ENCODE measurements at places on chromosomes 5 and 9.

- DNase-seq = no peak
Observed at GRCh38 chr5:125257057-125257972, 510.9 kb upstream of the ZNF608 start.

- no peak for DNase-seq
Observed at GRCh38 chr5:109855056-109855455, 165.3 kb downstream of the MAN2A1 start.

DNA sequence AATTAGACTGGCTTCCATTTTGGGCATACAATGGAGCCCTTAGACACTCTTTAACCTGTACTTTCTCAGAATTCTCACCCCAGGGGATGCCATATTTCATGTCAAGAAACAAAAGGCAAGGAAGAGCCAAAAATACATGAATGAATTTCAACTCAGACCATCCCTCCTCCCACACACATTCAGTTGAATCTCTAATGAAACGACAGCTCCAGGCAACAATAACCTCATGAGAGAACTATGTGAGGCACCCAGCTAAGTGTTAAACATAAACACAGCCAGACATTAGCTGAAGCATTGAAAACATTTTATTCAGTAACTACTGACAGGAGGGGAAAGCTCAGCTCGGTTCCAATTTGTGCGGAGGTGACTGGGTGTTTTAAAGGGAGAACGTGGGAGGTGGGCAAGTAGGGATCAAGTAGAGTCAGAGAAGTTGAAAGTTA lies 1359.1 kb upstream of the CDH9 start:
- DNase-seq = no peak

DNA sequence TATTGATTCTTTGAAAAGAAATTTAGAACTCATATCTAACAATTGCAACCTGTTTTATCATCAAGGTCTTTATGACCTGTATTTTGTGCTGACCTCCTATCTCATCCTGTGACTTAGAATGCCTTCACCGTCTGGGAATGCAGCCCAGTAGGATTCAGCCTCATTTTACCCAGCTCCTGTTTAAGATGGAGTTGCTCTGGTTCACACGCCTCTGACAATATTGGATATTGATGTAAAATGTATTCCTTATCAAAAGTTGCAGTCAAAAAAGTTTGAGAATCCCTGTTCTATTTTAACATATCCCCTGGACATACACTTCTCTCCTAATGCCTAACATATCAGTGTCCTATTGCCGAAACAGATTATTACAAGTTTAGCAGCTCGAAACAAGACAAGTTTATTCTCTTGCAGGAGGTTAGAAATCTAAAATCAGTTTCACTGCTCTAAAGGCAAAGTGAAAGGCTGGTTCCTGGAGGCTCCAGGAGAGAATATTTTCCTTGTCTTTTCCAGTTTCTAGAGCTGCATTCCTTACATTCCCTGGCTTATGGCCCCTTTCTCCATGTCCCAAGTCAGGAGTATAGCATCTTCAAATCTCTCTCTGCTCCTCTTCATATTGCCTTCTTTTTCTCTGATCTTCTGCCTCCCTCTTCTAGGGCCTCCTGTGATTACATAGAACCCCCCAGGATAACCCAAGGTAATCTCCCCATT lies 31.5 kb upstream of the LVRN start:
- DNase-seq = no peak

DNA sequence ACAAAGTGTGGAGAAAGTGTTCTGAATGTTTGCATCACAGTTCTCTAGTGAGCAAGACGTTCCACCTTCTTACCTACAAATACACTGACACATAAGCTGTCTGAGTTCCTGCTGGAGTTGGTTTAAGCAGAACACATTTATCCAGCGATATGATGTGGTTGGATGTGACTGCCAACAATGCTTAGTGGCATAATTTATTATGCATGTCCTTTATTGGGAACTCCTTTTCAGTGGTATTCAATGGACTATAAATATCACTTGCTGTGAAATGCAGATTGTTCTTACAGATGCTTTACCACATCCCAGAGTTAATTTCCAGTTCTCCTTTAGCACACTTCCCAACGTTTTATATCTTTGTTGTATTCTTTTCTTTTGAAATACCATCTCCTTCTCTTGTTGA lies 222.2 kb downstream of the LURAP1L start:
- DNase-seq = no peak

DNA sequence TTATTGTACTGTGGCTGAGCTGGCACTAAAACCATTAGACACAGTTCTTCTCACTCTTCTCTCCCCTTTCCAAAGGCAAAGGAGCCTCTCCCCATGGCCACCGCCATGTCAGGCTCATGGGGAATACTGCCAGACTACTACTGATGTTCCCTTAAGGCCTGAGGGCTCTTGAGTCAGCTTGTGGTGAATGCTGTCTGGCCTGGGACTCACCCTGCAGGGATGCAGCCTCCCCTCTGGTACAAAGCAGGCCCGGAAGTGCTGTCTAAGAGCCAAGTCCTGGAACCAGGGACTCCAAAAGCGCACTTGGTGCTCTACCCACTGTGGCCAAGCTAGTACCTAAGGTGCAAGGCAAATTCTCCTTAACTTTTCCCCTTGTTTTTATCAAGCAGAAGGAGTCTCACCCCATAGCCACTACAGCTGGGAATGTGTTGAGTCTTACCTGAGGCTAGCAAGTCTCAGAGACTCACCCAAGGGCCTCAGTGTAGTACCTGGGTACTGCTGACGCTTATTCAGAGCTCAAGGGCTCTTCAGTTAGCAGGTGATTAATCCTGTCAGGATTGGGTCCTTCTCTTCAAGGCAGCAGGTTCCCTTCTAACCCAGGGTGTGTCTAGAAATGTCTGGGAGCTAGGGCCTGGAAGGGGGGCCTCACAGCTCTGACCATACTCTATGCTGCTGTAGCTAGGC lies 33.2 kb upstream of the C5orf46 start:
- DNase-seq = no peak

DNA sequence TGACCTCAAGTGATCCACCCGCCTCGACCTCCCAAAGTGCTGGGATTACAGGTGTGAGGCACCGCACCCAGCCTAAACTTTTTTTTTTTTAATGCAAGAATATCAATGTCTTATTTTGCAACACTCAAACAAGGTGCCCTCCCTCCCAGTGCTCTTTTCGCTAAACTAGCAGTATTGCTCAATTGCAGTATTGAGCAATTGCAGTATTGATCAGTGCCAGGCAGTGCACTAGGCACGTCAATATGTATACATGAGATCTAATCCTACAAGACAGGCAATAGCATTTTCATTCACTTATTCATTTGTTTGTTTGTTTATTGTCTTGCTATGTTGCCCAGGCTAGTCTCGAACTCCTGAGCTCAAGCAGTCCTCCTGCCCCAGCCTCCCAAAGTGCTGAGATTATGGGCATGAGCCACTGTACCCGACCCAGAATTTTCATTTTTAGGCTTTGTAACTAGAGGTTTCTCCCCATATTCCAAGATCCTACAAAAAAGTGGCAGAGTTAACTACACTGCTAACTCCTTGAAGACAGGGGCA lies 94.5 kb downstream of the TTLL11 start:
- DNase-seq = no peak

DNA sequence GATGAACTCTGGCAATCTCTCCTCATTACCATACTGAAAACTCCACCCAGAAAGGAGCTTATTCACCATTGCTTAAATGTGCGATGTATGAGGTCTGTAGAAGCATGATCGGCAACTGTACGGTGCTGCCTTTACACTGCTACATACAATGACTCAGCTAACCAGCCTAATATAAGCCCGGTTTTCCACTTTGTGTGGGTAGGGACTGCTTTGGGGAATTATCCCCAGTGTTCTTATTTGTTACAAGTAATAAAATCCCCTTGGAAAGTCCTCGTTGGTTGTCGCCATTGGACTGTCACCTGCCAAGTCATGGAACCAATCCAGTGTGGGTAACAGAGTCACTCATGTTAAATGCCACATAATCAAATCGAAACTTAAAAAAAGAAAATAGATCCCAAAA lies 23.5 kb upstream of the TENT2 start:
- DNase-seq = no peak

DNA sequence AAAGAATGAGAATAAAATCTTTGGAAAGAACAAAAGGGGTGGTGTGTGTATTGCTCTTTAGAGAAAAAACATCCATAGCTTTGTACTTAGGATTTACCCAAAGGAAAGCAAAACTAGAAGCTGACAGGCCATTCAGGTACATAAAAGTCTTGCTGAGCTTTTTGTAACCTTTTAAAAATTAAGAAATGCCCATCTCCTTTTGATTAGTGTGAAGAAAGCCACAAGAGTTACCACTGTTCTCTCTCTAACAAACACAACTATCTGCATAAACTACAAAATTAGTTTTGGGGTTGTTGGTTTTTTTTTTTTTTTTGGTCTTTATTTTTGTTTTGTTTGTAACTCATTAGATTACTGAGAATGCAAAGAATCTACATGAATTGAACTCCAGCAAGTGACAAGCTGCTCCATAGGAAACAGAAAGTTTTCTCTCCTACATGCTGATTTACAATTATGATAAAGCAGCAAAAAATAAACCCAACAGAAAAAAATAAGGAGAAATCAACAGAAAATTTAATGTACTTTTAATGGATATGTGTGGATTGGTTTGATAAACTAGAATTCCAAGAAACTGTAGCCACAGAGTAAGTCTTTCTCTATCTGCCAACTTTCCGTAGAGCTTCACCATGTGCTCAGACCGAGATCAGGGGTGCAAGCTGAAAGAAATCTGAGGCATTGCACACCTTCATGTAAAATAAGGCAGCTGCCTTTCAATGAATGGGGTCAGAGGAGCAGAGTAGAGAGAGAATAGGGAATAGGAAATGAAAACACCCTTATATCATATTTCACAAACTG lies 12.3 kb downstream of the BAAT start:
- DNase-seq = no peak

- no peak for DNase-seq
Observed at GRCh38 chr5:177459819-177460628, 13.4 kb downstream of the DBN1 start.

DNA sequence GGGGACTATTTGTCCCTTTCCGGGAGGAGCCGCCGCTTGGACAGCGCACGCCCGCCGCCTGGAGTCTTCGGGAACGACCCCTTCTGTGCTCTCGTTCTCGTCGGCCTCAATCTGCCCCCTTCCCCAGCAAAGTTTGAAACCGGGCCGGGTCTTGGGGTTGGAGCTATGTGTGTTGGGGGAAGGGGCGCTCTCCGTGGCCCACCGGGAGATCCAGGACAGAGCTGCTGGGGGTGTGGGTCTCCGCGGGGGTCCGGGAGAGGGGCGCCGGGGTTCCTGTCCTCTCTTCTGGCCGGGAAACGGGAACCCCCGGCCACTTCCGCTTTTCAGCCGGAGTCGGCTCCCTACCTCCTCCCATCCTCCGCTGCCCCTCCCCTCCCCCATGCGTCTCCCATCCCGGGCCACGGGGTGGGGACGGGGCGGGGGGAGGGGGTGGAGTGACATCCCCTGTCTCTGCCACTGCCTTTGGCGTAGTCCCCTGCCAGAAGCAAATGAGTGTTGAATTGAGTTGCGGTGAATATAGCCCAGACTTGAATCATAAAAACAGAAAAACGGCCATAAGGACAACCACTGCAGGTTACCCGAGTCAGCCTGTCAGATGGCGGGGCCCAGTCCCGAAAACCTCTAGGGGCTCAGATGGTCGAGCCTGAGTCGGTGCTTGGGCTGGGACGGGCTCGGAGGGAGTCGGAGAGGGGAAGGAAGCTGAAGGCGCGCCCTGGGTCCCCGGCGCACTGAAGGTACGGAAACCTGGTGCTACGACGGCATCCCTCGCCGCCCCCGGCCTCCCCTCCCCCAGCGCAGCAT lies 1.1 kb downstream of the CPLX2 start:
- DNase-seq = peak; percentile 39

DNA sequence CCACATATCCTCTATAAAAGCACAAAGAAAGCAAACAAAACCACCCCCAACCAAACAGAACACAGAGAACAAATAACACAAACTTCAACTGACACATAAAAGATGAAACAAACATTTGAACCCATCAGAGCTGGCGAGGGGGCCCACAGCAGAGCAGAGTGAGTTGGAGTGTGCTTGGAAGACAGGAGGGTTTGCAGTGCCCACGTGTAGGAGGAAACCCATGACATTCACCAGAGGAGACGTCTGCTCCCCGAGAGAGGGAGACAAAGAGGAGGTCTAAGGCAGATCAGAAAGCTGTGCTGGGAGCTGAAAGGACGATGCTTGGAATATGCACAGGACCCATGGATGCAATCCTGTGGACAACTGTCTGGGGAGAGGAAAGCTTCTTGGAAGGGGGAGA lies 27.0 kb downstream of the MRPL36 start:
- peak; percentile 19 for DNase-seq

DNA sequence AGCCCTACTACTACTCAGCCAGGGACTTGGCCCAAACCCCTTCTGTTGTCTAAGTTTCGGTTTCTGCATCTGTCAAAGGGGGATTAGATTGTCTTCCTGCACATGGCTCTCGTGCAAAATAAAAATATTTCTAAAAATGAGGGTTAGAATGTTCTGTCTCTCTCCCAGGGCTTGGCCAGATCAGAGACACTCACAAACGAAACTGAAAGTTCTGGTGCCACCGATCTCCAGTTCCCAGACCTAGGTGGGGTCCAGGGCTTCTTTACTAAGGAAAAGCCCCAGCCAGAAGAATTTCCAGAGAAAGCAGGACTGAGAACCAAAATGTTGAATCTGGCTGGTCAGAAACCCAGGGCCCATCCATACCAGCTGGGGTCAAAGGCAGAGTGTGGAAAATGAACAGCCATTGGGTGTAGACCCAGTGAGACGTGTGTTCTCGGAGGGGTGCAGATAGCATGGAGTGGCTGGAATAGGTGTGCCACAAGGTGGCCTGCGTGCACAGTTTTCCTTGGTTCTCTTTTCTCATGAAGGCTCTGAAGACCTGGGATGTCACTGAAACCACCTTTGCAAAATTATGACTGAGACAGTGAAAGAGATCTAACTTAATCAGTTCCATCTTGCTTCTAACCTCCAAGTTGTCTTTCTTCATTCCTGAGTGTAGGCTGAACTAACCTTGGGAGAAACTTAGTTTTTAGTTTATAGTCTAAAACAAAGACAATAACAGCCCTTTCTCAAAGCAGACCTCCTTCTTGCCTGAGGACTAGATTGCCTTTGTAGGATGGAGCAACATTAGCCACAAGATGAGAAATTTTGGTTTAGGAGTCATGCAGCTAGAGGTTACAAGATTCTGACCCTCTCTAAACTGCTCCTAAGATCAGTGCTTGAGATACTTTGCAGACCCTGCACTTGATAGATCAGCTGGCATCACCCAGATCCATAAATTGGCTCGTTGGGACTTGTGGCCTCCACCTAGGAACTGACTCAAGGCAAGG lies 2.3 kb upstream of the SLC23A1 start:
- no peak for DNase-seq

DNA sequence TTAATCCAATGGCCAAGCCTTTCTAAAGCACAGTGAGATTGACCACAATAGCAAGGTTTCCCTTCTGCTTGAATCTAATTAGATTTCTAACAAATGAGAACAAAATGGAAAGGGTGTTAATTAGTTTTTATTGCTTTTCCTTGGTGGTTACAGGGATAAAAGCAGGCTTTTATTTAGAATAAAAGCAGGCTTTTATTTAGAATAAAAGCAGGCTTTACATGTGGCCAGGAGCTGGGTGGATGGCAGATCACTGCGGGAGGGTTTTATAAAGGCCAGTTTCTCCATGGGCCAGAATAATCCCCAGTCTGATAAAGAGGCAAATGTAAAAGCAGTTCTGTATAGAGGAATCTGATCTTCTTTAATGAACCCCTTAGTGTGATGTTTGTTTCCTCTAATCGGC lies 470.2 kb downstream of the TMEM232 start:
- no peak for DNase-seq

- no peak for DNase-seq
Observed at GRCh38 chr5:38347896-38348295, 89.5 kb downstream of the EGFLAM start.

GRCh38 chr5:112878760-112879159 lies 17.7 kb downstream of the SRP19 start:
- no peak for DNase-seq

GRCh38 chr5:160474084-160474483 lies 52.4 kb downstream of the PTTG1 start:
- DNase-seq = no peak

GRCh38 chr5:136772491-136772890 lies 407.1 kb upstream of the TRPC7 start:
- DNase-seq = no peak
